Brain pericyte (primary cell): ENCODE measurements at places on chromosomes 5 and 9.

DNA sequence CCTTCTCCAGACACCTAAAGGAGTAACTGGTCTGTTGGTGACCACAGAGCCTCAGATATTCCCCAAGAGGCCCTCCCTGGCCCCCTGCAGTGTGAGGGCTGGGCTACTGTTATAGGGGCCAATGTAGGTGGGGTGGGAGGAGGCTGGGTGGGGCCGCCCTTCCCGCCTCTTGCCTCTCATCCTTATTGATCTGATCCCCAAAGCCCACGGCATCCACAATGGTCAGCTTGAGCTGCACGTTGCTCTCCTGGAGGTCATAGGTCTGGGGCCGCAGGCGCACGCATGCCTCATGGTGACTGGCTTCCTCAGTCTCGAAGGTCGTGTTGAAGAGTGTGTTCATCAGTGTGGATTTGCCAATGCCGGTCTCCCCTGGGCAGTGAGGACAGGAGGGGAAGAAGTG, 13.0 kb downstream of the SEPTIN8 start:
- DNase-seq = no peak

- DNase-seq = no peak
Observed at GRCh38 chr9:114852050-114852594, 46.3 kb upstream of the TNFSF15 start.

GRCh38 chr5:91928754-91929521, 545.8 kb upstream of the ARRDC3 start:
- DNase-seq = no peak

- no peak for DNase-seq
Observed at GRCh38 chr5:103587185-103587748, 24.7 kb upstream of the NUDT12 start.

DNA sequence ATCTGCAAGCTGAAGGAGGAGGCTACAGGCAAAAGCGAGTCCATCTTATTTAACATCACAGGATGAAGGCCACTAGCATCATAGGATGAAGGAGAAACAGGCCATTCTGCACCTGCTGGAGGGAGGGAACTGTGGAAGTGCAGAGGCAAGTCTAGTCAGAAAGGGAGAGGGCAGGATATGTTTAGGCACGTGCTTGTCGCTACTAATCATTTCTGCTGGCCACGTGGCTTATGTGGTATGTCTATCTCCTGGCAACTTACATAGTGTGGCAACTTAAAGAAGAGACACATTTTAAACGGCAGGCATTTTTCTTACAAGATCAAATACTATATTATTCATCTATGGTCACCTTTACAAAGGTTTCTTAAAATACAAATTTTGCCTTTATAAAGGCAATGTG, 74.0 kb downstream of the GNAQ start:
- DNase-seq = no peak

GRCh38 chr5:125037530-125037929, 291.1 kb upstream of the ZNF608 start:
- DNase-seq = no peak

DNA sequence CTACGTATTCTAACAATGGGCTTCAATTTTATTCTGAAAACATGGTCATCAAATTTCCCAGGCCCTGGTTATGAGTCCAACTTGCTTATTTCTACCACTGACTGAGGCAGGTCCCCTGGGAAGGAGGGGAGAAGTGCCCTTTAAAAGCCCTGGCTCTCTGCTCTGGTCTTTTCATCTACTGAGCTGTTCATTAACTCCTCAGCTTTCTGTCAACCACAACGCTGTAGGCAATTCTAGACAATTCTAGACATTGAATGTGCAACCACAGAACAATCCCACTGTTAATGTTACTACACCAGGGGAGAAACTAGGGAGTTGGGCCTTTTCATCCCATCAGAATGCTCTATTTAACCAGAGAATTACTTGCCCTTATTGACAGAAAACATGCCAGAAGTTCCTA, 10.0 kb downstream of the MOCS2 start:
- DNase-seq = no peak
